Progenitor cell of endocrine pancreas (in vitro differentiated cells): ENCODE measurements at places on chromosomes 7 and 10. TPM values are rescaled to one million over a fixed set of nuclear protein-coding genes. Genes with fewer than 3 reads are reported as not detected.
A peak's percentile ranks its signal among the peaks of the same experiment; 100 is the strongest.

The CUL2 gene
- total RNA-seq: 36.2 and 38.1 TPM in 2 replicates

The TUBAL3 gene
- not detected in 2 replicates for total RNA-seq

The TUBB8 gene
- total RNA-seq: 0.71 and 0.77 TPM in 2 replicates

The PTF1A gene
- 41.3 and 50.7 TPM in 2 replicates for total RNA-seq

The ASZ1 gene
- not detected in 2 replicates for total RNA-seq

The CAMK2B gene
- total RNA-seq: 9.3 and 12.2 TPM in 2 replicates

The ABCB1 gene
- total RNA-seq: 0.48 and 0.69 TPM in 2 replicates

The AGMO gene
- 0.19 and 0.27 TPM in 2 replicates for total RNA-seq

The CDC14C gene
- 0.22 TPM in 1 of 2 replicates, not detected in the other for total RNA-seq

The DEPP1 gene
- total RNA-seq: 13.9 and 16.6 TPM in 2 replicates

The FZD8 gene
- total RNA-seq: 27.4 TPM in 2 replicates

The ACHE gene
- total RNA-seq: 4.0 and 5.1 TPM in 2 replicates

DNA sequence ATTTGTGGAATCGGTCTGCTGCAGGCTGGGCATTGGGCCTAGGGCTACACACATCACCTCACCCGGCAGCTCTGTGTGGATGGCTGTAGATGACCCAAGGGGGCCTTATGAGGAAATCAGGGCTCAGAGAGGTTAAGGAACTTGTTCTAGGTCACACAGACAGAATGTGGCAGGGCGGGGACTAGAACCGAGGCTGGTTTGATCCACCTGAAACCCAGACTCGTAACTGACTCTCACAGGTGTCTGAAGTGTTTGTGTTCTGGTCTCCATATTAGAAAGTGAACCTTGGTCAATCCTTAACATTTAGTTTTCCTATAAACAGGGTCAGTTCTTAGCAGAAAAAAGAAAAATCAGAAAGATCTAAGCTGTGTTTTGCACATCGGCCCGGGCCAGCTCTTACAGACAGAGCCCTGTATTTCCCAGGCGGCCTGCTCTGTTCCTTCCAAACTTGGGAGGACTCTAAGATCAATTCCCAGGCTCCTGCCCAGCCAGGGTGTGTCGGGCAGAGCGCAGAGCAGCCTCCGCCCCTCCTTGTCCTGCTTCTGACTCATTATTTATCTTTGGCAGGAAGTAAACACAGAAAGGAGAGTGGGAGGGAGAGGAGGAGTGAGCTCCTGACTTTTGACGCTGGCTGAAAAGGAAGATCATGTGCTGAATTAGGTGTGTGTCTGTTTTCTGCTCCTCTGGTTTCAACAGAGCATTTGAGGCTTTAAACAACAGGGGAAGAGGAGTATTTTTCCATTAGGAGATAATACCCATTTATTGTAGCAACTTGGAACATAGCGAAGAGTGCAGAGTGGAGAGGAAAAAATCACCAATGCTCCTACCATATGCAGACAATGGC, 74.1 kb downstream of the TACC2 start:
- peak; percentile 46 for DNase-seq
- H3K4me1 ChIP-seq: peaks cover 16% of the 10 kb centered on the region
- no peaks in the 10 kb centered on the region for H3K27me3 ChIP-seq
- no peak overlapping the region for H3K4me3 ChIP-seq
- no peaks in the 10 kb centered on the region for H3K36me3 ChIP-seq
- peak overlapping the region; percentile 89 for H3K27ac ChIP-seq

DNA sequence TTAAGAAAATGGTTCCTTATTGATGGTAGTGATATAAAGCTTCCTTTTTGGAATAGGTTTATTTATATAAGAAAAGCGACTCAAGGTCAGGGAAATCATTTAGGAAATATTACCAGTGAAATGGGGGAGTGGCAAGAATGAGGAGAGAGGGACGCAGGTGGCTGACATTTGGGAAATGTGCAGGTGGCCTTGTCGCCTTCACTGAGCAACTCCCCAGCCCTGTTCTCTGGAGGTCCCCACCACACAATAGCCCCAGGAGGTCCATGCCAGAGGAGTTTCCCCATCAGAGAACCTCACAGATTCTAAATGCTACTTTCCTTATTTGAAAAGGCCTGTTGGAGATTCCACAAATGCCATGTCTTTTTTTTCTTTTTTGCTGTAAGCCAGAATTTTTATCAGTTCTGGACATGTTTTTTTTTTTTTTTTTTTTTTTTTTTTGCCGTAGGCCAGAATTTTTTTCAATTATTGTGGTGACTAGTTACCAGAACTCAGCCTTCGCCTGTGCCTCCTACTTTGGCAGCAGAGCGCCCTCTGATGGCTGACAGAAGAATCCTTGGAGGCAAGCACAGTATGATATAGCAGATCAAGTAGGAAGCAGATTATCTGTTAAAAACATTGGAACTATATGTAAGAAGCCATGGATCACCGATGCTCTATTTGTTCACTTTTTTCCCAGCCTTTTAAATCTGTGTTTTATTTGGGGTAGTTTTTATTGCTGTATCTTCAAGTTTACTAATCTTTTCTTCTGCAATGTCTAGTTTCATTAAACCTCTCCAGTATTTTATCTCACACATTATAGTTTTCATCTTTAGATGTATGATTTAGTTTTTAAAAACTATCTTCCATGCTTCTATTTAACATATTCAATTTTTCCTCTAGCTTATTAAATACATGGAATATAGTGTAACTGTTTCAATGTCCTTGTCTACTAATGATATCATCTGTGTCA, 18.6 kb downstream of the OPALIN start:
- no peaks in the 10 kb centered on the region for H3K4me1 ChIP-seq
- peak; percentile 46 for DNase-seq
- H3K27me3 ChIP-seq: peaks cover 2% of the 10 kb centered on the region
- no peak overlapping the region for H3K4me3 ChIP-seq

DNA sequence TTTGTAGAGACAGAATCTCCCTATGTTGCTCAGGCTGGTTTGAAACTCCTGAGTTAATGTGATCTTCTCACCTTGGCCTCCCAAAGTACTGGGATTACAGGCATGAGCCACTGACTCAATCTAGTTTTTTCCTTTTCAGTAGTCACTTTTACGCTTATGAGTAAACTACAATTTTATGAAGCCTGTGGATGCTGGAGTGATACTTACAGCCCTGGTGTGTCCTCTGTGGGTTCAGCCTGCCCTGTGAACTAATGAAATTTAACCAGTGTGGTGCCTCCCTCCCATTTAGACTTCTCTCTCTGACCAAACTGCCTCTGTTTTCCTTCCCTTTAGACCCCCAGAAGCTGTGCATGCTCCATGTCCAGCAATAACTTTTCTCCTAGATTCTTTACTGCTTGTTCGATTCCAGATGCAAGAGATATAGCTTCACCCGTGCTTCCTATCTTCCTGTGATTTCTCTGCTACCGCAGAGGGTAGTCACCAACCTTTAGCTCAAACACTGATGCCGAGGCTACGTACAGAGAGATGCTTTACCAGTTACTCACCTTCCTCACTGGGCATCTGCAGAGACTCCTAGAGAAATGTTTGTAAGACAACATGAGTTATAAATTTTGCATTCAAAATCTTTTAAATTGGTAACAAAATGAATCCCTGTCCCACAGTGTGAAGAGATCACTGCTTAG, 90.8 kb downstream of the KIAA1217 start:
- no peak for DNase-seq
- H3K4me1 ChIP-seq: peaks cover 2% of the 10 kb centered on the region
- H3K27me3 ChIP-seq: no peaks in the 10 kb centered on the region
- H3K36me3 ChIP-seq: peaks cover 17% of the 10 kb centered on the region
- H3K27ac ChIP-seq: no peak overlapping the region

DNA sequence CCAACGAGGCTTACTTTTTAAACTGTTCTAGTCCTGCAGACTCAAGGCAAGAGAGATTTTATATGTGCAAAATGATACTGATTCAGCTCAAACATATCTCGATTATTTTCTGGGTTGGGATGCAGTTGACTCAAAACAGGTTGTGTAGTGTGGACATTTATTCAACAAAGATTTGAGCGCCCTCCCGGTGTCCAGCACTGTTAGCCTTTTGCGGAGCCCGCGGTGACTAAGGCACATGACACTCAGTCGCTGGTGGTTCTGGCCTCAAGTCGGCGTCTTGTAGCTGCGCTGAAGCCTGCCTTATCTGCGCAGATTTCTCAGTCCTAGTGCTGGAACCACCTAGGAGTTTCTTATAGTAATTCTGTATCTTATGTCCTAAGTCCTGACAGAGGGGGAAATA, 938 bp upstream of the CADPS2 start:
- H3K27ac ChIP-seq: peak overlapping the region; percentile 85
- peak; percentile 36 for DNase-seq
- no peaks in the 10 kb centered on the region for H3K36me3 ChIP-seq
- H3K27me3 ChIP-seq: peaks cover 41% of the 10 kb centered on the region
- H3K4me1 ChIP-seq: peaks cover 23% of the 10 kb centered on the region
- peak overlapping the region; percentile 78 for H3K4me3 ChIP-seq

- no peak overlapping the region for H3K27ac ChIP-seq
- H3K36me3 ChIP-seq: no peaks in the 10 kb centered on the region
- no peak for DNase-seq
- H3K27me3 ChIP-seq: peaks cover 69% of the 10 kb centered on the region
- peaks cover 15% of the 10 kb centered on the region for H3K4me1 ChIP-seq
Measured at GRCh38 chr10:122559228-122559627, 1.3 kb upstream of the DMBT1 start.

DNA sequence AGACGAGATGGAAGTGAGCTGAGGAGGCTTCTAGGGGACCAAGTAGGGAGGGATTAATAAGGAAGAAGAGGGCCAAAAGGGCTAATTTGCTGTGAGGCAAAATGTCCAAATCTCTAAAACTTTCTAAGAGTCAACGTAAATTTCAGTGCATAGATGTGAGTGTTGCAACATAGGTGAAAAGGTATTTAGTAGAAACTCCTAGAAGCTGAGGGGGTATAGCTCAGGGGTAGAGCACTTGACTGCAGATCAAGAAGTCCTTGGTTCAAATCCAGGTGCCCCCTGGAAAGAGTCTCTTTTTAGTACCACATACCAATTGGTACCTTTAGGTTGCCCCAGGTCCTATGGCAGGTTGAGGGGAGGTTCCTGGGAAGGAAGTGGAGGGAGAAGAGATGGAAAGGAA, 48.7 kb upstream of the ZNF746 start:
- no peak for DNase-seq
- no peaks in the 10 kb centered on the region for H3K4me1 ChIP-seq
- H3K27me3 ChIP-seq: no peaks in the 10 kb centered on the region
- no peak overlapping the region for H3K4me3 ChIP-seq
- no peak overlapping the region for H3K27ac ChIP-seq

- H3K27ac ChIP-seq: no peak overlapping the region
- no peaks in the 10 kb centered on the region for H3K36me3 ChIP-seq
- DNase-seq: no peak
- no peak overlapping the region for H3K4me3 ChIP-seq
Measured at GRCh38 chr10:12476656-12477055, 127.3 kb downstream of the CAMK1D start.

DNA sequence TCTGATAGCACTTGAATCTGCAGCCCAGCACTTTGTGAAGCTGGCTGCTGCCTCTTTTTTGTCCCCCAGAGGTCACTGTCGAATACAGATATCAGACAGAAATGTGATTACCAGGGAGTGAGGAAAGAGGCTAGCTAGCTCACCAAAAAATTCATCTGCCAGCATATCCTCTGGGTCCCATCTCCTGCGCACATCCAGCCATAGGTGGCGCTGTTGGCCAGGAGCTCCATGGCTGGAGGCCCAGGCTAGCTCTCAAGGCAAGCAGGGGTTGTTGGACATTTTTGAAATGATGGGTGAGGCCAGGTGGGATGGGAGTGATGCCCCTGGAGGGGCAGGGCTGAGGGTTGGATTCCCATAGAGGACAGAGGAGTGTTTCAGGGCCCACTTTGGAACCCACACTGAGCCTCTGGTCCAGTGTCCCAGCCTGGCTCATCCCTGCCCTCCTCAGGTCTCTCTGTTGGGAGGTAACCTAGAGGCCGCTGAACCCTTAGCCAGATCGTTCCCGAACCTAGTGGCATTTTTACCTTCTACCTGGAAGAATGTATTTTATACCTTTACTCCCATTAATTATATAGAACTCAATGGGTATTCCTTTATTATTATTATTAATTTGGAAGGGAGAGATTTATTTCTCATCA, 14.8 kb downstream of the DPCD start:
- DNase-seq: peak; percentile 73
- H3K4me3 ChIP-seq: no peak overlapping the region
- H3K36me3 ChIP-seq: peaks cover 10% of the 10 kb centered on the region
- peaks cover 2% of the 10 kb centered on the region for H3K4me1 ChIP-seq

- DNase-seq: no peak
- no peaks in the 10 kb centered on the region for H3K27me3 ChIP-seq
- no peak overlapping the region for H3K4me3 ChIP-seq
- no peak overlapping the region for H3K27ac ChIP-seq
- H3K36me3 ChIP-seq: no peaks in the 10 kb centered on the region
Measured at GRCh38 chr7:93972029-93972725, 32.0 kb downstream of the BET1 start.

- no peak for DNase-seq
- H3K27me3 ChIP-seq: no peaks in the 10 kb centered on the region
- H3K27ac ChIP-seq: no peak overlapping the region
- H3K4me1 ChIP-seq: no peaks in the 10 kb centered on the region
Measured at GRCh38 chr7:99648843-99649242, 31.0 kb downstream of the CYP3A5 start.

- H3K4me3 ChIP-seq: no peak overlapping the region
- DNase-seq: no peak
- H3K36me3 ChIP-seq: no peaks in the 10 kb centered on the region
Measured at GRCh38 chr10:82982110-82982608, 1107.2 kb downstream of the NRG3 start.

DNA sequence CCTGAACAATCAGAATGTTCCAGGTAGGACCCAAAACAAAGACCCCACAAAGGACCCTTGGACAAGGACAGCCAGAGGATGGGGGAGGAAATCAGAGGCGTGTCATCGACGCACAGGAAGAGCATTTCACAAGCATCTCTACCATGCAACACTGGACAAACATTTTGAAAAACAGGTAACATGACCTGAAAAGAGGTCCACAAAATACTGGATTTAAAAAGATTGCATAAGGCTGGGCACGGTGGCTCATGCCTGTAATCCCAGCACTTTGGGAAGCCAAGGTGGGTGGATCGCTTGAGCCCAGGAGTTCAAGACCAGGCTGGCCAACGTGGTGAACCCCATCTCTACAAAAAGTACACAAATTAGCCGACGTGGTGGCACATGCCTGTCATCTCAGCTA, 60.5 kb upstream of the RNF32 start:
- no peak overlapping the region for H3K4me3 ChIP-seq
- peaks cover 27% of the 10 kb centered on the region for H3K27me3 ChIP-seq
- peaks cover 8% of the 10 kb centered on the region for H3K4me1 ChIP-seq
- DNase-seq: no peak
- no peaks in the 10 kb centered on the region for H3K36me3 ChIP-seq

- DNase-seq: no peak
- no peak overlapping the region for H3K27ac ChIP-seq
- H3K4me1 ChIP-seq: no peaks in the 10 kb centered on the region
- H3K27me3 ChIP-seq: no peaks in the 10 kb centered on the region
- no peak overlapping the region for H3K4me3 ChIP-seq
Measured at GRCh38 chr10:8768852-8769251, 714.4 kb downstream of the GATA3 start.
